ENCODE measurements at places on chromosomes 7 and 10.

GRCh38 chr10:133422223-133422806, 2.1 kb downstream of the SPRN start:
- no peak for DNase-seq

DNA sequence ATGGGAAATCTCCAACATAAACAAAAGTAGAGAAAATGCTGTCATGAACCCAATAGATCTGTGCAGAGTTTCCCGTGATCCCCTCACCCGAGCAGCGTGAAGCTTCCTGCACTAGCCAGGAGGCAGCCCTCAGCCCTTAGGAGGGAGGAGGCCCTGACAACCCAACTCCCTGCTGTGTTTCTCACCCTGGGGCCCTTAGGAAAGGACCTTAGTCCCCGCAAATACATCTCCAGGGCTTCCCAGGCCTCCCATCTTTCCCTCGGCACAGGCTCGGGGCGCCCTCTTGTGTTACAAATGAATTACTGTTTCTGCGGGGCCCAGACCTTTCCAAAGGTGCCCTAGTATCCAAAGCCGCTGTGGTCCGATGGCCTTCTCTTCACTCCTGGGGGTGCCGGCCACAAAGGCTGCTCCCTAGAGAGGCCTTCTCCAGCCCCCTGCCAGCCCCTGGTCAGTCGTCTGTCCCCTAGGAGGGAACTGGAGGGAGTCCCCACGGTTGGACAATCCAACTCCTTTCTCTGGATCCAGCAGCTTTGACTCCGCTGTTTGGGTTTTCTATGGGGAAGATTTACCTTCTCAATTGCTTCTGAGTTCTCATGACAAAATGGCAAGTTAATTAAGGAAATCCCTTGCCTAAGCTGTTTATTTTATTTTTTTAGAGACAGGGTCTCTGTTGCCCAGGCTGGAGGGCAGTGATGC, 49.9 kb upstream of the SH2B2 start:
- no peak for DNase-seq

GRCh38 chr7:48182718-48183369, 11.6 kb downstream of the ABCA13 start:
- DNase-seq, result no peak

DNA sequence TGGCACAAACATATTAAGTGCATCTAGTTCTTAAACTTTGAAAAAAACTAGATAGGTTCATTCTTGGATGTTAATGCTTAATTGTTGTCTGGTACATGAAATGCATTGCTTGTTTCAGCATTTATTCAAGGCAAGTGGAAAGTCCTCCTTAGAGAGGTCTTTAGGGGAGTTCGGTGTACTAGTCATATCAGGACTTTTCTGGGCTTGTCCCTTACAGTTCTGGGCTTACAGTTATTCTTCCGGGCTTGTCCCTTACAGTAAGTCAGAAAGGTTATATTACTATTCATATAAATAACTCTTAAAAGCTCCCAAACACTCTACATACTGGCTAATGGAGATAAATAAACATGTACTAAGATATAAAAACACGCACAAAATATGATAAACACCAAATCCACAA, 61.6 kb upstream of the MRLN start:
- DNase-seq, result no peak

- peak; percentile 83 for DNase-seq
Observed at GRCh38 chr10:95561177-95561863, at the start of gene SORBS1. SORBS1 (minus strand) TSS chr10:95561371; CDS start chr10:95441135, 120,236 bp downstream.

GRCh38 chr10:93268021-93268420, 194.3 kb downstream of the CYP26A1 start:
- DNase-seq, result no peak

- no peak for DNase-seq
Observed at GRCh38 chr7:81839708-81840369, 70.0 kb upstream of the HGF start.

- no peak for DNase-seq
Observed at GRCh38 chr10:19576576-19576975, 239.7 kb upstream of the PLXDC2 start.

- DNase-seq, result no peak
Observed at GRCh38 chr7:45292481-45292880, 134.9 kb downstream of the RAMP3 start.

GRCh38 chr10:15451137-15452094, 80.3 kb upstream of the FAM171A1 start:
- peak; percentile 42 for DNase-seq

- DNase-seq, result no peak
Observed at GRCh38 chr7:107614425-107614824, 34.4 kb downstream of the BCAP29 start.

GRCh38 chr7:141071855-141072547, 1.9 kb upstream of the TMEM178B start:
- no peak for DNase-seq

DNA sequence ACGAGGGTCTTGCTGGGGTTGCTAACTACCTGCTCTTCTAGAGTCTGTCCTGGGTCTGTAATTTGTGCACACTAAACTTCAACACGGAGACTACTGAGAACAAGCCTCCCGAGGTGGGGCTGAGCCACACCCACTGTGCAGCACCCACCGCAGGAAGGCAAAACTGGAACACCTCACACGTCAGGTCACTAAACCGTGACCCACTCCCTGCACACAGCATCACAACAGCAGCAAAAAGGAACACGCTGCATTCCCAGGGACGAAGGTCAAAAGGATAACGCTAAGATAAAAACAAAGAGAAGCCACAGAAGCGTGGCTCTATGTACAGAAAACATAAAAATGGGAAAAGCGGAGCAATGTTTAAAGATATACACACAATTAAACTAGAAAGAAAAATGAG, 170.1 kb downstream of the MAD1L1 start:
- DNase-seq, result no peak

DNA sequence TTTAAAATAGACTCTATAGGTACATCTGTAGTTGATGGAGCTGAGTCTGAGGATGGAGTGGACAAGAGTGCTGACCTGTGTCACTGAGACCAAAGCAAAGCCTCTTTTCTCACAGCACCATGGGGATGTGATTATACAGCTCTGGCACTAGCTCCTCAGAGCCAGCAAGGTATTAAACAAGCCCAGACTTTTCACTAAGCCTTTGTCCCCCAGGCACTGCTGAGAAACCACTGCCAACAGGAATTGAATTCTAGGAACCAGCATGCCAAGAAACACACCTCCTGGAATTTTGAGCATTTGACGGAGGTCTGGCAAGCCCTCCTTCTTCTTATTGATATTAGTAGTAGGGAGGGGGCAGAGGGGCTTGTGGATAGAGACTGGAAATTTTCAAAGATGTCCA, 147.0 kb downstream of the C1GALT1 start:
- DNase-seq, result no peak

DNA sequence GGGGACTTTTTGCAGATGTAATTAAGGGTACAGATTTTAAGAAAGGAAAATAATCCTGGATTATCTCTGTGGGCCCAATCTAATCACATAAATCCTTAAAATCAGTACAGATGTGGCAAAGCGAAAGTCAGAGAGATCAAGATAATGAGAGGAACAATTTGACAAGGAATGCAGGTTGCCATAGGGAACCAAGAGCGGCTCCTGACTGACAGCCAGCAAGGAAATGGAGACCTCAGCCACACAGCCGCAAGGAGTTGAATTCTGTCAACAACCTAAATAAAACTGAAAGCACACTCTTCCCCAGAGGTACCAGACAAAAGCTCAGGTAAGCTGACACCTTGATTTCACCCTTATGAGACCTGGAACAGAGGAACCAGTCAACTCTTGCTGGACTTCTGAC, 3.4 kb upstream of the PNPLA8 start:
- DNase-seq, result no peak

- DNase-seq, result no peak
Observed at GRCh38 chr7:94325122-94325475, 69.6 kb upstream of the COL1A2 start.

- DNase-seq, result no peak
Observed at GRCh38 chr7:16422103-16422435, 731 bp upstream of the CRPPA start.

DNA sequence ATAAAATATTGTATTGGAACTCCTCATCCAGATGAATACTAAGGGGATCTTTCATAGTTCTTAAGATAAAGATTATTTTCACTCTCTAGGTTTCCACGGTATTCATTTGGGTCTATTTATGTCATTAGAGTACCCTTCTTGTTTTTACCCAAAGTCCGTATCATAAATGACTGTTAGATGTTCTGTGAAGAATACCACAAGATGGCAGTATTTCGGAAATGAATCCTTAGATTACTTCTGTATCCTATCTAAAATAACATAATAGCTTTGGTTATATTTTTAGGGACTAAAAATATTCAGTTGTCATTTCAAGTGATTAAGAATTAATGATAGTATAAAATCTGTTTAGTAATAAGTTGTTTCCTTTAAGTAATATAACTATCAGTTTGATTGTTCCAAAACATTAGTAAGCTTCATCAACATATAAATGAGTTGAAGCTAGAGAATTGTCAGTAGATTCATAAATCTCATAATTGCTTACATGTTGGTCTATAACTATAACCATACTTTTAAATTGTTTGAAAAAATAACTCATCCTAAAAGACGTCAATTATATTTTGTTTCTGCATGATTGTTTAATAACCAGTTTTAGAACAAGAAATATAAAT, 337.5 kb upstream of the KCND2 start:
- no peak for DNase-seq

DNA sequence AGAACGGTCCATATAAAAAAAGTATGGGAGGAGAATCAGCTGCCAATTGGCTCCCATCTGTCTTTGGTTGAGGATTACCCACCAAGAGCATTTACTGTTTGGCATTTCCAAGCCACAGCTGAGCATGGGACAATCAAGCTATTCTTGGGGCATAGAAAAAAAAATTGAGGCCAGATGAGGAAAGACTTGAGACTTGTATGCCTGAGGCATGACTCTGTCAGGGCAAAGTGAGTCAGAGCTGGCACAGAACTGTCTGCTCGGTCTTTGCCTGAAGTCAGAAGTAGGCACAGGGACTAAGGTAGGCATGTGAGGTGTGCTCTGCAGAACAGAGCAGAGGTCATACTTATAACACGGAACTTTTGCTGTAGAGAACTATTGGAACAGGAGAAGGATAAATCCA, 126.5 kb upstream of the CHRM2 start:
- no peak for DNase-seq

- no peak for DNase-seq
Observed at GRCh38 chr10:91935886-91936285, 12.3 kb downstream of the BTAF1 start.

DNA sequence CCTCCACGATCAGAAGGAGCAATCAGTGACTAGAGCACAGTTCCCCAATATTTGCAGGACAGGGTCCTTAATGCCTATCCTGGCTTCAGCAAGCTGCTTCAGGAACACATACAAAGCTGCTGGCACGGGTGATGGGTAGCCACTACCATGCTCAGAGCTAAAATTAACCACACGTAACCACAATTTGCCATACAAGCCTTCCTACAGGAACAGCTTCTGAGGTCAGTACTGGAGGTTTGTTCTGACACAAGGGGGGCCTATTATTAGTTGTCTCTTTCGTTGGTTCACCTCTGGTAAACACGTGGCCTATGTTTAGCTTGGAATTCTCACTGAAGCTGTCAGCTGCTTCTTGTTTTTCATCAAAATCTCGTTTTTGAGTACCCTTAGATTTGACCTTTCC, 41.1 kb downstream of the ZNF248 start:
- DNase-seq, result no peak

DNA sequence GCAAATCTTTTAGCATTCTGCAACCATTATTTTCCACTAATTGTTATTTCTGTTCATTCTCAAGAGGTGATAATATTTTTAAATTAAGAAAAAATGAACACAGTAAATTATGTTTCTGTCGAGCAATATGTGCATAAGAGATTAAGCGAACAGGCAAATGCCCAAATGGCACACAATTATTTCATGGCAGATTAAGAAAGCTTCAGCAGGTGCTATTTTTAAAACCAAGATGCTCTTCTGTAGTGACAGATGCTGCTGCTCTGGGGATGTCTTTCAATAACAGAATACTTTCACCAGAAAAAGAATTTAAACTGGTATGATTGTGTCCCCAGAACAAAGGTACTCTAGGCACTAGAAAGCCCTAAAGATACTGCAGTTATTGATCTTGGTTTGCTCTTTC, 412.7 kb upstream of the SORCS1 start:
- DNase-seq, result no peak

- no peak for DNase-seq
Observed at GRCh38 chr10:78913219-78914059, 155.3 kb upstream of the ZMIZ1 start.

DNA sequence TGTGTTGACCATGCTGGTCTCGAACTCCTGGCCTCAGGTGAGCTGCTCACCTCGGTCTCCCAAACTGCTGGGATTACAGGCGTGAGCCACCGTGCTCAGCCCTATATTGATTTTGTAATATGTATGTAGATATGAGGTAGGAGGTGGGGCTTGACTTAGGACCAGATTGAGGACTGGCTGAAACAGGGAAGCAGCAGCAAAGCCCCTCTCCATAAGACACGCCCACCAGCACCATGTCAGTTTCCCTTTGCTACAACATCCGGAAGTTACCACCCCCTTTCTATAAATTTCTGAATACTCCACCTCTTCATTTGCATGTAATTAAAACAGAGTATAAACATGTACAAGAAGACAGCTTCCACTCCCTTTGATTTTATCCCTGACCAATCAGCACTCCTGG, 47.9 kb upstream of the MYL10 start:
- DNase-seq, result no peak

- no peak for DNase-seq
Observed at GRCh38 chr7:66013938-66014337, 31.9 kb upstream of the GUSB start.

DNA sequence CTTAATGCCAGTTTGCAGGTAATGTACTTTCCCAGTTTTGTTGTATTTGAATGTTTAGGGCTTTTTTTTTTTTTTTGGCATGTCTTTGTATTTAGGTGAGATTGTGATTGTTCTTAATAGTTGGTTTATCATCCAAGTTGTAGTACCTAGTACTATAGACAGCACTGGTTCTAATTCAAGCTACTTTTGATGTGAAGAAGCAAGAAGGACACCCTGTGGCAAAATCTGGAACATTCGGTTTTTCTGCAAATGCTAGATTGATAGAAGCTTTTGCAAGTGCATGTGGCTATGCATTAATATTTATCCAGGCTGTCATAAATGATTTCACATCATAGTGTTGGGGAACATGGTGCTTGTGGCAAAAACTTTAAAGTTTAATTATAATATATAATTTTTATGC, 248.9 kb downstream of the FOXP2 start:
- DNase-seq, result no peak

DNA sequence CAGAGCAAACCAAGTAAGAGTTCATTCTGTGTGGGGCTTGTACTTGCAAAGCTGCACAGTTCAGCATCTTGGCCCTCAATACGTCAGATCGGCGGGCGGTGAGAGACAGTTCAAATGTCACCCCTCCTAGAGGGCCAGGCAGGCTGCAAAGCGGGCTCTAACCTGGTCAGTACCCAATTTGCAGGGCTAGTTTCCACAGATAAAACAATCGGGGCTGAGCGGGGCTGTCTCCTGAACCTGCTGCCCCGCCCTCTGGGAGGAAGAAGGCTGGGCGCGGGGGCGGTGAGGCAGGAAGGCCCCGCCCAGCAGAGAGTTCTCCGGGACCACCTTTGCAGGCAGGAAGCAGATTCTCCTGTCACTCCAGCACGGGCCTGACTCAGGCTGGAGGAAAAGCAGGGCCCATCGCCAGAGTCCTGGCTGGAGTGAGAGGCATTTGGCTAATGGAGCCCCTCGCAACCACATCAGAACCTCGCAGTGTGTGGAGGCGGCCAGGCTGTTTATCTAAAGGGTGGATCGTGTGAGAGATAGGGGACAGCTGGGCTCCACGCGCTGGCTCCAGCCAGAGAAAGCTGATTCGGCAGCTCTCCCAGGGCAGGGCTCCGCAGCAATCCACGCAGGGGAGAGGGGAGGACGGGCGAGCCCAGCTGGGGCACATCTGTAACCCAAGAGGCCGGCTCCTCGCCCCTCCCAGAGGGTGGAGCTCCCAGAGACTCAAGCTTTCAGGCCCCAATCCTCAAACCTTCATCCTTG, 83.1 kb downstream of the SH3PXD2A start:
- peak; percentile 78 for DNase-seq

All from CMK (cell line).